ENCODE measurements at places on chromosomes 3 and 15.

- DNase-seq, result no peak
These were observed 13.1 kb upstream of the CORO2B start for GRCh38 chr15:68565726-68566125.

DNA sequence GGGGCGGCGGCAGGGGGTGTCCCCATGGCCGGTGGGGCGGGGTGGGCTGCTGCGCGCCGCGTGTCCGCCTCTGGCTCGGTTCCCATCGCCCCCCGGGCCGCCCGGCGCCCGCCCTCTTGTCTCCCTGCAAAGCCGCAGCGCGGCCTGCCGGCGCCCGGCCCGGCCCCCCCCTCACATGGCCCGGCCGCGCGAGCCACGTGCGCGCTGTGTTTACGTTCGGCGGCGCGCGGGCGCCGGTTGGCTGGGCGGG is 502 bp downstream of the NR1D2 start:
- no peak for DNase-seq

DNA sequence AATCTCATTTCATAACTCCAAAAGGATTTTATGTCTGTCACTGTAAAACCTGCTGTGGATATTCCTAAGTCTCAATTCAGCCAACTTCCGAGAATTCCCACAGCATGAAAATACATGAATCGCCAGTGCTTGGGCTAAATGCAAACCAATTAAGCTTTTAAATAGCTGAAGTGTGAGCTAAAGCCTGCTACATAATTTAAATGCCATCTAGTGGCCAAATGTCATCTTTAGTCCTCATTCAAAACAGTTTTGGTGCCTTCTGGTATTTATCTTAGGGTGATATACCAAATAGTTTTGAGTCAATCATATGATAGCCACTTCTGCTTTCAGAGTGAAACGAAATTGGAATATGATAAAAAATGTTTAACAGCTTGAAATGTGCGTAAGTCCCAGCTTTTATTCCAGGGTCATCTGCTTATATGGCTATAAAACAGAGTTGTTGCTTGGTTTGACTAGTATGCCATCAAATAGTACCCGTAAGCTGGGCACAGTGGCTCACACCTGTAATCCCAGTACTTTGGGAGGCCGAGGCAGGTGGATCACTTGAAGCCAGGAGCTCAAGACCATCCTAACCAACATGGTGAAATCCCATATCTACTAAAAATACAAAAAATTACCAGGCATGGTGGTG is 41.8 kb upstream of the CCNL1 start:
- DNase-seq, result peak; percentile 39

DNA sequence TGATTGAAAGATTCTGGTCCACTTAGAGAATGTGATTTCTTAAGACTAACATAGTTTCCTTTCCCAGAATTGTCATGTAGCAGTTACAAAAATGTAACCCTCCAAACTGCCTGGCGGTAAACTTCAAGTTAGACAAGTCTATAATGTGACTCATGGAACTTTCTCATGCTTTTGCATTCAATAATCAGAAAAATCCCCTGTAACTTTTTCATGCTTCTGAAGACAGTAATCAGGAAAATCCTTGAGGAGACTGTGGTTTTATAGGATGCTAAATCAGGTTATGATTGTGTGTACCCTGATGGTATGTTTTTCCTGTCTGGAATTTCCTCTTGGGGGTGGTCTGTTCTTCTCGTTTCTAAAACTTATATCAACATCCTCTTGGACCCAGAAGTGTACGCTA is 74.0 kb upstream of the RARB start:
- no peak for DNase-seq

- DNase-seq, result no peak
These were observed 177.6 kb downstream of the PDZRN3 start for GRCh38 chr3:73447111-73447510.

DNA sequence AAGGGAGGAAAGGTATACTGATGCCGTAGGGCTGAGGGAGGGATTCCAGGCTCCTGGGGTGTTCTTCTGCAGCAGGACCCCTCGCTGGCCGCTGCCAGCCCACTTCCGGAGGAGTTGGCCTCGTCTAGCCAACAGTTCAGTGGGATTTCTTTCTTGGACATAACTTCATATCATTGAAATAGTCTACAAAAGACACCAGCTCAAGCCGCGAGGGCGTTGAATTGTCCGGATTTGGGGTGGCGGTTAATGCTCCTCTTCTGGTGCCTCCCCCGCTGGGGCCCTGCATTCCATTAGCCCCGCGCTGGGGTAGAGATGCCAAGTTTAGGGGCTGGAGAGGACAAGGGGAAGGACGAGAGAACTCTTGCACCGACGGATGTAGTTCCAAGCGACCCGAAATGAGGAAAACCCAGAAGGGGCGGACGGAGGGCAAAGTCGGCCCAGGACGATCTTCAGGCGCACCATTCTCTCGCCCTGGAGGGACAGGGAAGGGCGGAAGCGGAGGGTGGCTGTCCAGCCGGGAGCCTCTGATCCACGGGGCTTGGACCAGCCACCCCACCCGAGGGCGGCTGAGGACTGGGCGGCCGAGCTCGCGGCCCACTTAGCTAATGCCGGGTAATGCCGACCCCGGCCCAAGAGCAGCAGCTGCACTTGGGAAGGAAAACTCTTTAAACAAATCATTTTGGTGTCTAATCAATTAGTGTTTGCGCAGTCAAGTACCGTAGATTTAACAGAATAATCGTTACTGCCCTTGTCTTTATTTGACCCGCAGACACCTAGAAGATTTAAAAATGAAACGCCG is 4.7 kb upstream of the ONECUT1 start:
- no peak for DNase-seq

GRCh38 chr3:131619821-131620220 is 117.0 kb upstream of the MRPL3 start:
- DNase-seq, result no peak

DNA sequence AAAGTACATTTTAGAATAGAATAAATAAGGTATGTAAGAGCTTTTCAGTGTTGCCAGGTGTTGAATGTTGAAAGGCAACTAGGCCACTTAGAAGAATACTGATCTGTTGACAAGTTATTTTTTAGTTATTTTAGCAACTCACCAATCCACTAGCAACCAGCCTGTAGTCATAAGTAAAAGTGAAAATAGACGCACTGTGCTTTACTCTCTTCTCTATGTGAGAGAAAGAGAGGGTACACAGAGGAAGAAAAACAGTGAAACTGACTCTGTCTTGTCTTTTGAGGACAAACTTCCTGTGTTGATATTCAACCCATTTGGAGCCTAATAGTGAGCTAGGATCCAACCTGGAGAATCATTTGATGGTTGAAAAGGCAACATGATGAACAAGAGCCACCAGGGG is 327.1 kb upstream of the GOLIM4 start:
- no peak for DNase-seq

DNA sequence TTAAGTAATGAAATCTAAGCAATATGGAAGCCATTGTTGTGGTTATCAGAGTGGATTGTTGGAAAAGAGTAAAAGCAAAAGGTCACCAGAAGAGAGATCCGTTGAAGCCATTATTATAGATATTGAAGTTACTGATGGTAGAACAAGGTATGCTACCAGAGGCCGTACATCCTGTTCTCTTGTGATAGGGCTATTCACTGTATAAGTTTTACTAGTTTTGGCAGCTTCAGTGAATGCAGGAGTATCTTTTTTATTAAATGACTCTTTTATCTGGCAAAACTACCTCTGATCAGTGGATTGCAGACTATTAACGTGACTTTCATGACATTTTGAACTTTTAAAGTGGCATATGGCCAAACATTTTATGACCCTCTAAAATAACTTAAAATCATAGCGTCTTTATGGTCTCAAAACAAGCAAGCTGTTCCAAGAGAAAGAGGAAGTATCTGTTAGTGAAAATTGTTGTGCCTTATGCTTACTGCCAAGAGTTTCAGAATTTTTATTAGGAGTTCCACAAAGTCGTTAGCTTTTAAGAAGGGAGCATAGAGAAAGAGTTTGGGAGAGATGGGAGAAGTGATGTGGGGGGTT is 102.9 kb downstream of the LRRC49 start:
- DNase-seq, result no peak

GRCh38 chr3:194439881-194440550 is 41.0 kb upstream of the GP5 start:
- DNase-seq, result no peak

- no peak for DNase-seq
These were observed 421.3 kb downstream of the PYDC2 start for GRCh38 chr3:191882289-191882688.

GRCh38 chr3:169060037-169060436 is 603.5 kb downstream of the MECOM start:
- no peak for DNase-seq

- no peak for DNase-seq
These were observed 1075.9 kb upstream of the CFAP20DC start for GRCh38 chr3:60125686-60126085.

DNA sequence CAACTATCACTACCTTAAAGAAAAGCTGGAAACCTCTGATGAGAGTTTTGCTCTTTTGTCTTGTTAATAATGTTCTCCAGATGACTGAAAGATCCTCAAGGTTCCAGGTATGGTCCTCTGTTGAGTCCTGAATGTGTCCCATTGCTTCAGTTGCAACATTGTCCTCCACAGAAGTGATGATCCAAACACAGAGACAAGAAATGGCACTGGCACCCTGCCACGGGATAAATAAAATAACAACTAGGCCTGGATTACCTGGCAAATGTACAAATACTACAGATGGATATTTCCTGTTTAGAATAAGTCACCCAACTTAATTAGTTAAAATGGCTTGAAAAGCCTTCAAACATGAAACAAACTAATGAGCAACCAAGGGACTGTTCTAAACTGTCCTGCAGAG is 58.3 kb downstream of the EIF3J start:
- DNase-seq, result no peak

DNA sequence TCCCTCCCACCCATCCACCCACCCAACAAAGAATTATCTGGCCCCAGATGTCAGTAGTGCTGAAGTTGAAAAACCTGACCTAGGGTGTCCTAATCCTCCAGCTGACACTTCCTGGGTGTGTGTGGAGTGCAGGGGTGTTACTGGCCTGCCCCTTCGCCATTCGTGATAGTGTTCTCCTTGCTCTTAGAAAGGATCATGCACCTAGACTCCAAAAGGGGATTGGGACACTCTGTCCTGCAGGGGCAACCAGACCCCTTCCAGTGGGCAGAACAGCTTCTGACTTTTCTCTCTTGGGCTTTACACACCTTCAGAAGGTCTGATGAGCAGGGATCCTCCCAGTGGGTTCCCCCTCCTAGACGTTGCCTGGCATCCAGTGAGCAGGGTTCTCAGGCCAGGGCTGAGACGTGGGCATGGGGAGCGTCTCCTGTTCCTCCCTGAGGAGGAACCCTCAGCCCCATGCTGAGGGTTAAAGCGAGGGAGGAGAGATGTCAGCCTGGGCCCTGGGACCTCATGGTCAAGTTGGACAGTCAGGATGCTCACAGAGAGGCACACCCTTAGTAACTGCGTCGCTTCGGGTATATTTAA is 75.0 kb downstream of the AAGAB start:
- DNase-seq, result no peak

GRCh38 chr3:13039213-13039896 is 33.9 kb downstream of the IQSEC1 start:
- no peak for DNase-seq

DNA sequence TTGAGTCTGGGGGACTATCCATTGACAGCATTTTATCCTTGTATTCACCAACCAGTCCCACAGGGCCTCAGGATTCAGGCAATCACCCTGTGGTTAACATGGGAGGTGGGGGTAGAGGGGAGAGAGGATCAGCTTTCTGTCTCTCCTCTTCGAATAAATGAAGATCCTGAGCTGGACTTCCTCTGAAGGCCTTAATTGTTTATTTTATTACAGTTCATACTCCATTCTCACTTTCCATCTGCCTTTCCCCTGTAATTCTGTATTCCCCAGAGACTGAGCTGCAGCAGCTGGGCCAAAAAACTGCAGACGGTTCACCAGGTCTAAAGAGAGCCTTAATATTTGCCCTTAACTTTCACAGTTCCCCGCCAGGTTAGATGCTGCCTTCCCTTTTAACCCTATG is 11.9 kb downstream of the TAGLN3 start:
- DNase-seq, result no peak
